ENCODE measurements at places on chromosomes 4 and X.

DNA sequence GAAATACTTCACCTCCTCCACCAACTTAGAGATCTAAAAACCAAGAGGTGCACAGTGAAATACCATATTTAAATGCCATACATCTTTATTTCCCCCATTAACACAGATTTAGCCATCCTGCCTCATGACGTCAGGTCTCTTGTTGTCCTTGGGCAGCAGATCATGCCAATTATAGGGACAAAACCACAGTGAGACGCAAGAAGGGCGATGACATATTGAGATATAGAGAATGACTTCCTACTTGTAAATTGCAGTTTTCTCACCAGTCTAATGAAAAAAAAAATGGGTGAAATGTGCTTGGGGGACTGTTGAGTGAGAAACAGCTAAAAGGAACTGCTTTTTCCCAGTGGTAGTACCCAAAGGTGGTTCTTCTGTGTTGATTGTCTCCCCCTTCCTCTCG, 24.3 kb downstream of the RS1 start:
- DNase-seq, result no peak

DNA sequence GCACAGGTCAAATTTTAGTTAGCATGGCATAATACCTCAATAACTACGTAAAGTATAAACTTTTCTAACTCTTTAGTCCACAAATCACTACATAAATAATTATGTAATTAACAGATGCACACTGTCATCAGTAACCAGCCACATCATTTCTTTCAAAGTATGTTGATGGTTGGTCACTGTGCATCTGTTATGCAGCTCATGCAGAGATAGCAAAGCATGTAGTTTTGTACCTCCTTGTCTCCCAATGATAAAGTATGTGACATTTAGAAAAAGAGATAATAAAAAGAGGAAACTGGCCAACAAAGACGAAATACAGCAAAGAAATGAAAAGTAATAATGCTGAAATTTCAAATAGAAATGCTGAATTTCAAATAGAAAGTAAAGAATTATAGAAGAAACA, 2.9 kb downstream of the LAMTOR3 start:
- no peak for DNase-seq

- DNase-seq, result no peak
These were observed 57.2 kb downstream of the IRF2 start for GRCh38 chr4:184416913-184417734.

GRCh38 chrX:41672643-41673042, 16.1 kb upstream of the GPR34 start:
- DNase-seq, result no peak

DNA sequence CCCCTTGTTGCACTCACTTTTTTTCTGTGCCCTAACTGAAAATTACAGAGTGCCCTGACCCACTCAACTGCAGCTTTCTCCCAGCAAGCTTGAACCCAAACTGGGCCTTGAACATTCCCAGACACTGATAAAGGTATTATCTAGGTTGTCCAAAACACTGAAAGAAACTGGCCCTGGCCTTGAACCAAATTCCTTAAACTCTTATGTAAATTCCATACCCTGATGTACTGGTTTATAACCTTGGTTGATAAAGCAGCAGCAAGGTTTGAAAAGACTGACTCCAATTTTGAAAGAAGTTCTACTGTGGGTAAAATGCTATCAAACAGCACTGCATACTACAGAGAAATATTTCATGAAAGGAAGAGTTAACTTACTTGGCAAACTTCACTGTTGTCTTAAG, 125.6 kb downstream of the PHF8 start:
- DNase-seq, result no peak

DNA sequence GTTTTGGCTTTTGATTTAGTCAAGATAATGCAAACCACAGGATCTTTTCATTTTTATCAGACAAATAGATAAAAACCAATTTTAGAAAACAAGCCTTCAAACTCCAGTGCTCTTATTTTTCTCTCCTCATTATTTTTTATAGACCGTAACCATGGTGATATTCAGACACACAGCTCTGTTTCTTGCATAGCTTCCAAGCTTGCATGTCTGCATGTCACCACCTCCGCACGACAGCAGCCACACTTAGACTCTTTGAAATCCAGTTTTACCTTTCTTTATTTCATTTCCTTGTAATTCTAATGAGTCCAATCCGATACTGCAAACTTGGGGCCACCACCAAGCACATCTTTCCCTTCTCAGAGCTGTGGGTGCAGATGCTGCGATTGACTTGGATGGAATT, 94.3 kb upstream of the GPM6A start:
- no peak for DNase-seq

DNA sequence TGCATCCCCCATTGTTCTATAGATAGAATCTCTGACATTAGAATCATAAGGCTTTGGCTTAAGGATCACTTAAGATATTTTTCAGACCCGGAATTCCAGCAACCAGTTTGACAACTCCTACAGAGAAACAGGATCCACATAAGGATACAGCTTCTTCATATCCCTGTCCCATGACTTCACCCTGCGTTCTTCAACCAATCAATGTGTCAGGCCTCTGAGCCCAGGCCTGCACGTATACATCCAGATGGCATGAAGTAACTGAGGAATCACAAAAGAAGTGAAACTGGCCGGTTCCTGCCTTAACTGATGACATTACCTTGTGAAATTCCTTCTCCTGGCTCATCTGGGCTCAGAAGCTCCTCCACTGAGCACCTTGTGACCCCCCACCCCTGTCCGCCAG, 85.1 kb downstream of the MFAP3L start:
- no peak for DNase-seq

GRCh38 chr4:55682295-55682694, 46.2 kb upstream of the NMU start:
- no peak for DNase-seq

GRCh38 chr4:165301833-165302232, 25.6 kb upstream of the MSMO1 start:
- DNase-seq, result peak; percentile 11

GRCh38 chr4:146098978-146099377, 76.5 kb upstream of the LSM6 start:
- no peak for DNase-seq

- peak; percentile 67 for DNase-seq
These were observed 8.1 kb upstream of the DCTD start for GRCh38 chr4:182925298-182925757.

Data from G401 (cell line).